ENCODE measurements at places on chromosomes 7 and 10.

DNA sequence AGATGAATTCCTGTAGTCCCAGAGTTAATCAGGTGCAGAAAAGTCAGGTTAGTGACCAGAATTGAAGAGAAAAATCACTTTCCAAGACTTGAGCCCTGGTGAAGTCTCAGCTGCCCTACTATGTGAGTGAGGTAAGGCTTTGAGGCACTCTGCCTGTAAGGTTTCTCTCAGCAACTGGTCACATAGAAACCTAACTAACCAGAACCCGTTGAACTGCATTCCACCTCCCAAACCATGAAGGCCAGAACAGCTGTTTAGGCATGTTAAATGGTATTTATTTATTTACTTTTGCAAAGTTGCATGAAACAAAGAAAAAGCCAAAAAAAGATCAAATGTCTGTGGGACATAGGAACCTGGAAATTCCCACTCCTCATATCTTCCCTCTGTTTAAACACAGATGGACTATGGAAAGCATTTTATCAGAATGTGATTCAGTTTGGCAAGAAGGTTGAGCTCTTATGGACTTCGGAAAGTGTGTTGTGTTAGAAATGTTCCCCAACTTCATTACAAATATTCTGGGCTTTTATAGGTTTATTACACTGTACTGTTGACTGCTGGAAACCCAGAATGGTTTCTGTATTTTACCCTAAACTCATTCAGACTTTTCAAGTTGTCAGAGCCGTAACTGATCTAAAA lies 12.8 kb upstream of the GPR85 start:
- no peak for DNase-seq

DNA sequence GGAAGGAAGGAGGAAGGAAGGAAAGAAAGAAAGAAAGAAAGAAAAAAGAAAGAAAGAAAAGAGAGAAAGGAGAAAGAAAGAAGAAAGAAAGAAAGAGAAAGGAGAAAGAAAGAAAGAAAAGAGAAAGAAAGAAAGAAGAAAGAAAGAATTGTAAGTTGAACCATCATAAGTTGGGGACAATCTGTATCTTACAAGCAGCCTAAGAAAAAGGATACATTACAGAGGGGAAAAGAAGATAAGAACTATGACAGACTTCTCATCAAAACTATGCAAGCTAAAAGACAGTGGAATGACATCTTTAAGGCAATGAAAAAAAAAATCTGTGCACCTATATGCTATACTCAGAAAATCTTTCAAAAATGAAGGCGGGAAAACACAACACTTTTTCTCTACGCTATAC lies 50.3 kb upstream of the SP4 start:
- no peak for DNase-seq

GRCh38 chr7:115676080-115676479 lies 354.5 kb downstream of the TFEC start:
- DNase-seq, result no peak

GRCh38 chr10:97178074-97178473 lies 7.7 kb downstream of the SLIT1 start:
- DNase-seq, result no peak

Measured in left ventricle myocardium inferior (tissue), 1 donor.